ENCODE measurements at places on chromosomes 16 and 17.

DNA sequence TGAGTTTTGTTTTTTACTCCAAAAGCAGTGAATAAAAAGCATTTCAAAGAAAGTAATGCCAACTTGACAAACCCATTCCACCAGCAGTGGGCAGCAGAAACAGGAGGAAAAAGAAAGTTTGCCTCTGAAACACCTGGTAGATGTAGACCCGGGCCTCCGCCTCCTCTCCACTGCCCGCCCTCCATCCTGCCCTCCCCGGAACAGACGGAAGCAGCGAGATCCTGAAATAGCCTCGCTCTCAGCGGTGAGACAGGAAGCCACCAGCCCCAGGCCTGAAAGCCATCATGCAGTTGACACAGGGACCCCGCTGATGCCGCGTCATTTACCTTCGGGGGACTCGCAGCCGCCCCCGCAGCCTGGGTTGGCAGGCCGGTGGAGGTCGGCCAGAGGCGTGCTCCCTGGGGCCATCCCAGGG, 67.8 kb downstream of the C16orf78 start:
- no peak for DNase-seq

DNA sequence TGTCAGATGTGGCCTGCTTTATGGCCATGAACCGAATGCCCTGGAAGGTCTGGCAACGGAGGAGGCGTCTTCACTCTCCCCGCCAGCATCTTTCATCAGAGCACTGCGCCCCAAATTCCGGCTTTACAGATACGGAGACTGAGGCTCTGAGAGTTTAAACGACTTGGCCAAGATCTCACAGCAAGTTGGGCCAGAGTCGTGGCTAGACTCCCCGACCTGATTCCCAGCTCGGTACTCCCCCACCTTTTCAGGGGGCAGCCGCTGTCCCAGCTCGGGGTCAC, 1.7 kb downstream of the NGFR start:
- no peak for DNase-seq

GRCh38 chr16:49587511-49587910, 213.9 kb downstream of the C16orf78 start:
- DNase-seq, result no peak

GRCh38 chr17:15278380-15278779, 13.3 kb upstream of the PMP22 start:
- no peak for DNase-seq

GRCh38 chr16:11755022-11755760, 12.5 kb upstream of the TXNDC11 start:
- DNase-seq, result no peak

- DNase-seq, result no peak
Observed at GRCh38 chr16:55747785-55748184, 85.1 kb downstream of the CES1 start.

- no peak for DNase-seq
Observed at GRCh38 chr17:34797720-34798119, 163.5 kb downstream of the CCT6B start.

GRCh38 chr17:29566473-29567303, at the start of gene ABHD15:
Gene ABHD15 (minus strand): TSS chr17:29567037. CDS start chr17:29566966, 71 bp downstream.
- DNase-seq, result peak; percentile 91
